Type B pancreatic cell (in vitro differentiated cells): ENCODE measurements at places on chromosomes 1 and 21. TPM values are rescaled to one million over a fixed set of nuclear protein-coding genes. Genes with fewer than 3 reads are reported as not detected.

GRCh38 chr1:28860332-28861073 is 48.5 kb downstream of the OPRD1 start:
- no peak for DNase-seq

GRCh38 chr1:193185901-193186731 is at the start of gene B3GALT2:
TSS of gene B3GALT2 (minus strand) at chr1:193186613. CDS start at chr1:193181562, 5,051 bp downstream.
- no peak for DNase-seq

GRCh38 chr1:178096421-178096820 is 2.5 kb downstream of the RASAL2 start:
- DNase-seq = no peak

GRCh38 chr1:61395146-61395800 is 312.9 kb downstream of the NFIA start:
- DNase-seq = no peak

DNA sequence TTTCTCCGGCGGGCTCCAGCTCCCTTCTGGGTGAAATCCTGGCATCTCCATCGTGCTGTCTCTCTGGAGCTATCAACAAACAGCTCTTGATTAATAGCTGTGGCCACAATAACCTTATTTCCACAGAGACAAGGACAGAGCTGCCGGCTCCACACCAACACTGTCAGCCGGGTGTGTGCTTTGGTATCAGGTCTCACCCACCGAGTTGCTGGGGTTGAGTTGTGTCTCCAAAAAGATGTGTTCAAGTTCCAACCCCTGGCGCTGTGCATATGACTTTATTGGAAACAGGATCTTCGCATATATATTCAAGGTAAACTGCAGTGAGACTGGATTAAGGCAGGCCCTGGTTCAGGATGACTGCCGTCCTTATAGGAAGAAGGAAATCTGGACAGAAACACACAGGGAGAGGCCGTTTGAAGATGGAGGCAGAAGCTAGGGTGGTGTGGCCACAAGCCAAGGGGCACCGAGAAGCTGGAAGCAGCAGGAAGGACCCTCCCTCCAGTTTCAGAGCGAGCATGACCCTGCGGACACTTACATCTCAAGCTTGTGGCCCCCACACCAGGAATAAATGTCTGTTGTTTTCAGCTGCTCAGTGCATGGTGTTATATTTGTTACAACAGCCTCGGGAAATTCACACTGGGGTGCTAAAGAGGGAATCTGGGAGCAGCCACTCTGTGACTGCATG is 88.4 kb upstream of the TMPRSS2 start:
- DNase-seq = no peak

DNA sequence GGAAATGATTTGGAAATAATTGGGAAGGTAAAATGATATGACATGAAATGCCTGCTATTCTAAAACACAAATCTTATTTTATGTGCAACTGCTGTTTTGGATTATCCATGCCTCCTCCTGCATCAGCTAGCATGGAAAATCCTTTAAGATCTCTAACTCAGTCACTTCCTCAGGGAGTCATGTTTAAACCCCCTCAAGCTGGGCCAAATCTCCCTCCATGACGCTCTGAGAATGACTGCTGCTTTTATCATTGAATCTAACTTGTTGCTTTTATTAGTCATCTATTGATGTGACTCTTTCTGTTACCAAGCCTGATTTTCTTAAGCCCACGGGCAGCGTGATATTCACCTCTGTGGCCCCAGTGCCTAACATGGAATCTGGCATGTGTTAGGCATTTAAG is 324.8 kb downstream of the DISC1 start:
- DNase-seq = no peak

DNA sequence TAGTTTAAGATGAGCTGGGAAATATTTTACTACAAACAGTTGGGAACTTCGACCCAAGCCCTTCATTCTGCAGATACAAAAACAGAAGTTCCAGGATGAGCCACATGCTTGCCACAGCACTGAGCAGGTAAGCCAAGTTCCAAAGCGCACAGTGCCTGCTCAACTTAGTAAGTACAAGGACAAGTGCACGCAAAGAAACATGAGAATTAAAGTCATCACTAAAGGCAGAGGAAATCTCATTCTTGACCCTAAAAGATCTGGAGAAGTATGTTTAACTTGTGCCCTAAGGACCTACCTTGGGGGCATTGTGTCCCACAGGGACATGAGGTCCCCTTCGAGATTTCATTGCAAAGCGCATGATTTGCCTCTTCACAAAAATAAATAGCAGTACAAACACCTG is 1.2 kb upstream of the UBAP2L start:
- no peak for DNase-seq

Gene DUSP23
- total RNA-seq = 24.0 and 37.7 TPM in 2 replicates

Gene RHEX
- not detected in 2 replicates for total RNA-seq

Gene KRTAP7-1
- total RNA-seq = not detected in 2 replicates

DNA sequence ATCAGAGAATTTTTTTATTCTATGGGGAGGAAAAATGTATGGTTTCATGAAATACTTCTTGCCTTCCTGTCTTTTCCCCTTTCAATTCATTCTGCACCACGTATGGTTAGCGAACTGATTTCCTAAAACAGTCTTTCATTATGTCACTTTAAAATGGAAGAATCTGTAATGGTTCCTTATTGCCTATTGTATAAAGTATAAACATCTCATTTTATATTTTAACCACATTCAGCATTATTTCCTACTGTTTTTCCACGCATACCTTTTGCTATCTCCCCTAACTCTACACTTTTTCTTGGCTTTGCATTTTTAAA is 232.3 kb upstream of the B3GALT2 start:
- no peak for DNase-seq

- DNase-seq = no peak
These were observed 556.2 kb upstream of the TMPRSS15 start for GRCh38 chr21:18959817-18960216.

DNA sequence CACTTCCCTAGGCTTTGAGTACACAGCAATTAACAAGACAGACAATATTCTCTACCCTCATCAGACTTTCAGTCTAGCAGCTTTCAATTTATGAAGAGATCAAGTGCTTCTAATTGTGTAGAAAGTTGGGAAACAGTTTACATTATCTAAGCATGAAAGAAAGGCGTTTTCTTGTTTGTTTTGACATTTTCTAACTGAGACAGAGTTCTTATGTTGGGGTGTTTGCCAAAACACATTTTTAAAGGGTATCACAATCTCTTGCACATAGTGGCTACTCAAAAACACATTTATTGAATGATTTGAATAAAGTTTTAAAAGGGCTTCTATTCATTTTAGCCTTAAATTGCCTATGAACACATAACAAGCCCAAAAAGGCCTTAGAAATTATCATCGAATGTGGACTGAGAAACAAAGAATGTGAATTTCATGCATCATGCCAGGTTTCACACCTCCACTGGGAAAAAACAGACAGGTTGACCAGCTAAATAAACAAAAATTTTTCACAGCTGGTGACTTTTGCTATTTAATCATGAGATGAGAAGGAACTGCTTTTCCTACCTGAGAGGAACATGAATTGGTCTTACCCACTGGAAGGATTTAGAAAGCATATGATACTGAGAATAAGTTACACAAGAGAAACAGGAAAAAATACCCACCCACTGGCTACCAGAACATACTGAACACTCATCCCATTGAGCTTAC is 394.5 kb upstream of the PKN2 start:
- DNase-seq = no peak

Gene LMOD1
- total RNA-seq = 0.52 and 3.7 TPM in 2 replicates
